ENCODE measurements at places on chromosomes 1 and 21. TPM values are rescaled to one million over a fixed set of nuclear protein-coding genes. Genes with fewer than 3 reads are reported as not detected.

Gene OR2M7
- not detected for total RNA-seq

DNA sequence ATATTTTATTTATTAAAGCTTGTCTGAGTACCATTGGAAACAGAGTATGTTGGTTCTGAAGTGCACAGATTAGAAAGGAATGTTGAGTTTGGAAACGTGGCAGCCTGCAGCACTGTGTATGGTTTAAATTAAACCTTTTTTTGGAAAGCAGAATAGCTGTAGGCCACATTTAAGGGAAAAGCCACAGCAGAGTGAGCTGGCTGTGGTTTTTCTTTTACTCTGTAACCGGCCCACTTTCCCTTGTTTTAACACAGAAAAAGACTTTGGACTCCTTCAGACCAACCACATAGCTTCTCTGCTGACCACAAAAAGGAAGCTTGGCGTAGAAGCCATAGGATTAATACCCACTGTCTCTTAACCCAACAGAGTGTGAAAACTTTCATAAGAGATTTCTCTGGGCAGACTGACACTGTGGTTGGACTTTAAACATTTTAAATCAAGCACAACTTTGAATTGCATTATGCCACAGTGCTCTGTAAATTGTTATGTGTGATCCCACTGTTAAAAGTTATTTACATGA is 75.2 kb downstream of the NFIA start:
- DNase-seq = no peak

Gene ZNF648
- 1.5 TPM for total RNA-seq

DNA sequence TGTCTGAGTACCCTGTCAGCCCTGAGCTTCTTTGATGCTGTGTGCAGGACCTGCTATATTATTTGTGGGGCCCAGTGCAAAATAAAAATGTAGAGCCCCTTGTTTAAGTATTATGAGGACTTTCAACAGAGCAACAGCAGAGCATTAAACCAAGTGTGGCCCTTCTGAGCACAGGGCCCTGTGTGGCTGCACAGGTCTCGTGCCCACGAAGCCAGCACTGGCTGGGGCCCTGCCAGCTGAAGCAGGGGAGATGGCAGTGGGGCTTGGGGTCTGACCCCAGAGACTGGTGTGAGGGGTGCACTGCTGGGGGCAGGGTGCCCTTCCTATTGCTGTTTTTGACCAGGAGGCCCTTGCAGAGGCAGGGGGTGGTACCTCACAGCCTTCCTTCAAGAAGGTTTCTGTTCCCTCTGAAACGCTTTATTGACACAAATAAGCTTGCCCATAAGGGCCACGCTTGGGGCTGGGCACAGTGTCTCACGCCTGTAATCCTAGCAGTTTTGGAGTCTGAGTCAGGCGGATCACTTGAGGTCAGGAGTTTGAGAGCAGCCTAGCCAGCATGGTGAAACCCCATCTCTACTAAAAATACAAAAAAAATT is 2.2 kb upstream of the SEMA4A start:
- no peak for DNase-seq

- DNase-seq = no peak
Measured at GRCh38 chr1:61853583-61853982, 111.3 kb downstream of the PATJ start.

- no peak for DNase-seq
Measured at GRCh38 chr1:167454304-167454893, 63.9 kb downstream of the CD247 start.

DNA sequence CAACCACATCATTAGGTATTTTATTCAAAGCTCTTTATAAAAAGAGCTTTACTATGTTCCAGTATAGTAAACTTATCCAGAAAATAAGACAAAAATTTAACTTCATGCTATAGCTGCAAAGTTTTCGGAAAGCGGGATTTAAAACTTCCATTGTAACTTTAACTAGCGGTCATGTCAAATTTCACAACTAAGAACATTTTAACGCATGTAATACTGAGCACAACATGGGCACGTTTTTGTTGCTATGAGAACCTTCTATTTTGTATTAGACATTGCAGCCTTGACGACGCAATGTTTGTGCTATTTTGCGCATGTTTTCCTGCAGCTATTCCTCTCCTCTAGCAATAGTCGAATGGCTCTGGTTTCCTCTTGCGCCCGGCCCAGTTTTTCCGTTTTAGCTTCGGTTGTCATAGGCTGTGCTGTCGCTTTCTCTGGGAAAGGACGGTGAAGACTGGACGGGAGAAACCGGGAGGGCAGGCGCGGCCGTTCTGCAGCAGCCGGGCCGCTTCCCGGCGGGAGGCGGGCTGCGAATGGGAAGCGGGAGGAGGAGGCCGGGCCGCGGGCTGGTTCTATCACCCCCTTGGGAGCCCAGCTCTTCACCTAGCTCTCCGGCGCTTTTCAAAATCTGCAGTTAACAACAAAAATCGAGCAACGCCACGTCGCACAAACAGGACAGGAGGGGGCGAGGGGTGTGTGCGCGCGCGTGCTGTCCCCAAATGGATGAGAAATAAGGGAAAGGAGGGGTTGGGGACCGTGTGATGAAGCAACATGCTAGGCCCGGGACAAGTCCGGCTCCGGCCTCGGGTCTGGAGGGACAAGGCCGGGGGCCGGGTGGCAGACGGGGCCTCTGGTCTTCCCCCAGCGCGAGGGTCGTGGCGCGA is 105.3 kb upstream of the HNRNPU start:
- peak; percentile 88 for DNase-seq

Gene NBPF10
- total RNA-seq = 0.71 TPM

GRCh38 chr1:24384251-24385090 is 29.1 kb downstream of the STPG1 start:
- DNase-seq = no peak

Gene RGS18
- total RNA-seq = not detected

Gene ASCL5
- not detected for total RNA-seq

DNA sequence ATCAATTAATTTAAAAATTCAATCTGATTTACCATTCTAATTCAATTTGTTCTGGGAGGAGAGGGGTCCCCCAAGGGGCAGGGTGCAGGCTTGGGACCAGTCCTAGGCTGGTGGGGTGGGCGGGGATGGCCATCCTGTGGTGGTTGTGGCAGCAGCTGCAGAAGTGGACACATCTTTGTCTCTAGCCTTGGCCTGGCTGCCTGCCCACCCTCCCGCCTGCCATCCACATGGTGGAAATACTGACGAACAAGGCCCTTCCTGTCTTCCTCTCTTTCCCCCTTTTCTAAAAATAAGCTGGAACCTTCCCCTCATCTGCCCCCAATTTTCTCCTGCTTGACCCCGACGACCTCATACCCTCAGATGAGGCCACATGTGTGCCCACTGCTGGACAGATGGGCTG is 130.9 kb downstream of the FOXD2 start:
- no peak for DNase-seq

DNA sequence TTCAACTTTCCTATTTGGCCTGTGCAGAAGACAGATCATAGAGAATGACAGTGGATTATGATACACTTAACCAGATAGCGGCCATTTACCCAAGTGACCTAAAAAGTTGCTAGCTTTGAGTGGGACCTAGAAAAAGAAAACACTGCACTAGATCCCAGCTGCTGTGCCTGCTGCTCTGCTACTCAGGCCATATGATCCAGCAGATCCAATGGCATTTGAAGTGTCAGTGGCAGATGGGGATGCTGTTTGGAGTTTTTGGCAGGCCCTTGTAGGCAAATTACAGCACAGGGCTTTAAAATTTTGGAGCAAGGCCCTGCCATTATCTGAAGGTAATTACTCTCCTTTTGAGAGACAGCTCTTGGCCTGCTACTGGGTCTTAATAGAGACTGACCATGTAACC is 74.0 kb upstream of the KCNE2 start:
- DNase-seq = no peak

Gene L1TD1
- total RNA-seq = 12.5 TPM

DNA sequence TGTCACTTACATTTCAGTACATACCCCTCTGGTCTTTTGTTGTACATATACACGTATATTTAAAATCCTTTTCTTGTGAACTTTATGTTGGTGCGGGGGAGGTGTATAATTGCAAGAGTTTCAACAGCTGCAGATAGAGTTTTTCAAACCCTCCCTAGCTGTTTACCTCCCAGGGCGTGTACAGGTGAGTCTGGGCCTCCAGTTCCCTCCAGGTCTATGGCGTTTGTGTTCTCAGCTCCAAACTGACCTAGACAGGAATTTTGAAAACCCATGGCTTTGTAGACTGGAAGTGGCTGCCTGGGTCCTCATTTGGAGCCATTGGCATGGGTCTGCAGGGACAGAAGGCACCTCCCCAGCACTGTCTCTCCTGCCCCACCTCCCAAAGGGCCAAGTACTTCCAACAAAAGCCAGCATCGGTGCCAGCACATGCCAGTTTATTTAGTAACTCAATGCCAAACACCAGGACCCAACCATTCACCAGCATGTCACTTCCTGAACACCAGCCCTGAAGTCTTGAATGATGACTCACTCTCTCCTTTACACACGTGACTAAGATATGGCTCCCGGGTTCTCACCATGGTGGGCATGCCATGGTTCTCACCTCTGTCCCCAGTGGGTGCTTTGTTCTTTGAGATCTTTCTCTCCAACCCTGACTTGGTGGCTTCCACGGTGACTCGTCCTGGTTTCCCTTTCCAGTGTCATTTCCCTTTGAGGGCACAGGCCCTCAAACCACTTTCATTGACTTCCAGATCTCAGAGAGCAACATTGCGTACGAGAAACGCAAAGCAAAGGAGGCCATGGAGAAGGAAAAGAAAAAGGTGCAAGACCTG is 57.3 kb upstream of the EFHD2 start:
- no peak for DNase-seq

- peak; percentile 19 for DNase-seq
Measured at GRCh38 chr1:183711741-183712361, 58.7 kb upstream of the APOBEC4 start.

DNA sequence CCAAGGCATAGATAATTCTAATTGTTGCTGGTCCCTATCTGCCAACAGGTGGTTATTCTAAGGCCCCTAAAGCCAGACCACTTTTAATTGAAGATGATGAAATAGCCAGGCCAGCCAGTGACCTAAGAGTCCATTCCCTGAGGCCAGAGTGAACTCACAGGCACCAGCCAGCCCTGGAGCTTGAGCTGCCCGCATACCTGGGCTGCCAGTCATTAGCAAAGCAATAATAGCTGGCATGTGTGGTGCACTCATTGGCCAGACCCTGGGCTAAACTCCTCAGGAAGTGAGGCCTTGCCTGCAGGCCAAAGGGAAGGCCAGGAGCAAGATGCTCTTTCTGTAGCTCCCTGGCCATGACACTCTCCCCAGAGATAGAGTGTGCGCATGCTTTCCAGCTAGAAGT is 180.4 kb upstream of the KLHDC7A start:
- no peak for DNase-seq

Gene HCN3
- 5.9 TPM for total RNA-seq

DNA sequence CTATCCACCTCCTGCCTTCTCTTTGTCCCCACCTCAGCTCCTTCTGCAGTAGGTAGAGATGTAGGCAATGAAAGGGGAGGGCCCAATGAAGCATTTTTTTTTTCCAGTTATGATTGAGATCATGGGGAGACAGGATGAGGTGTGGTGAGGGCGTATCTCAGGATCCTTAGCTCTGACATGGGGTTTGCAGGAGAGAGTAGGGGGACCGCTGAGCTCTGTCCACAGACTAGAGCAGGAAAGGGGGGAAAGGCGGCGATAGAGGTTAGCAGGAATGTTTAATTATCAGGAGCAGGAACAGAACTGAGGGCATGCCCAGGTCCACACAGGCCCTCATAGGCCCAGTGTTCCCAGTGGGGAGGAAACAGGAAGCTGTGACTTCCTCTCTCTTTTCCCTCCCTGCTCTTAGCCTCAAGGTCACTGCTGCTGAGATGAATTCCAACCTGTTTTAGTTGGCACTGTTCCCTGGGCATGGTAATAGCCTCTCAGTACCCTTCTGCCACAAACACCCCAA is 901 bp upstream of the RXFP4 start:
- no peak for DNase-seq

Gene NBPF20
- 0.68 TPM for total RNA-seq

DNA sequence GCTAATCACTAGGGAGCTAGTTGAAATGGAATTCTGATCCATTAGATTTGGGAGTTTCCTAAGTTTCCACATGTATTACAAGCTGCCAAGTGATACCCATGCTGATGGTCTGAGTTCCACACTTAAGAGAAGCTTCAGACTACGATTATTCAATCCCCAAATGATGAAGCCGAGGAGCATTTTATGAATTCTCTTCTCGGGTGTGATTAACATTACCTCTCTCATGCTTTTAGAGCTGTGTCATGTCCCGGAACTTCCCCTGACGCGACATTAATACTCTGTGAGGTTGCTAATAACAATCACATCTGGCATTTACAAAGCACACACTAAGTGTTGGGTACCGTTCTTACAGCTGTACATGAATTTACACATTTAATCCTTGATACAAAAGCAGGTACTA is 63.0 kb downstream of the KCNJ15 start:
- DNase-seq = no peak

DNA sequence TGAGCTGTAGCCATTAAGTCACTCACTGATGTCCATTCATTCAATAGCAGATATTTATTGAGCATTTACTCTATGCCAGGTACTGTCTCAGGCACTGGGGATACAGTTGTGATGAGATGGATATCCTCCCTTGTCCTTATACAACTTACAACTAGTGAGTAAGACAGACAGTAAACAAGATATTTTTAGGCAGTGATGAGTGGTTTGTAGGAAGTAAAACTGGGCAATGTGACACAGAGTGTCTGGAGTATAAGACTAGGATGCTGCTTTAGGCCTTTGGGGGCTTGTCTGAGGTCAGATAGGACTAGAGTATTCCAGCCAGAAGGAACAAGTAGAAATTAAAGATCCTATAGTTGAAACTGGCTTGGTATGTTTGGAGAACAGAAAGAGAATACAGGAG is 41.4 kb downstream of the NOS1AP start:
- DNase-seq = no peak

DNA sequence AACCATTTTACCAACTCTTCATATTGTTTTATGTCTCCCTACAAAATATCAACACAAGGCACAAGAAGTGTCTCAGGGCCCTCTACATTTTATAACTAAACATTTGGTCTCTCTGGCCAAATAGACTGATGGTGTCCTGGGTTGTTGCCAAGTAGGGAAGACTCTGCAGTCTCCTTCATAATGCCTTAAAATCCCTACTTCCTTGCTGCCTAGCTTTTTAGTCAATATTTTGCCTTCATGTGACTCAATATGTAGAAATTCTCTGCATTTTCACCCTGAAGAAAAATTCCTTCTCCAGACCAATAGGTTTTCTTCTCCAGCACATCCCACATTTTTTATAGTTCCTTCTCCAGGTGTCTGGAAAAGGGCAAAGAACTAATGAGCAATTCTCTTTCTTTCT is 72.6 kb upstream of the IPO9 start:
- DNase-seq = no peak

DNA sequence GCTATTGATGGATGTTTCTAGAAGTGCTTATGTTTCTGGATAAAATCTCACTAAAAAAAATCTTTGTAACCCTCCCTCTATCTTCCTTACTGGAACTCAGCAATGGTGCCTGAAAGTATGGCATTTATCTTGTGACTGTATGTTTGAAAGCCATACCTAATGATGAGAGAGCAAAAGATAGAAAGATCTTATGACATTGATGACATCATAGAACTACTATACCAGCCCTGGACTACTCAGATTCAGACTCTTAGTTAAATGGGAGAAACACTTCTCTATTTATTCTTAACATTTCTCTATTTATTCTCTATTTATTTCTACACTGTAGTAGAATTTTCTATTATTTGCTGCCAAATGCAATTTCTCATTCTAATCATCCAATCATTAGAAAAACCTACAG is 32.7 kb upstream of the SYCP1 start:
- DNase-seq = no peak

GRCh38 chr1:201059871-201060555 is 36.5 kb upstream of the KIF21B start:
- DNase-seq = no peak

Gene LCE1C
- not detected for total RNA-seq

- DNase-seq = no peak
Measured at GRCh38 chr1:53408013-53408754, 51.0 kb upstream of the DMRTB1 start.

GRCh38 chr1:22376001-22376400 is 75.7 kb upstream of the ZBTB40 start:
- DNase-seq = no peak
